ENCODE measurements at places on chromosomes 4 and X. TPM values are rescaled to one million over a fixed set of nuclear protein-coding genes. Genes with fewer than 3 reads are reported as not detected.
A peak's percentile ranks its signal among the peaks of the same experiment; 100 is the strongest.

GRCh38 chr4:85565761-85566480, 91.0 kb downstream of the ARHGAP24 start:
- H3K27me3 ChIP-seq, result no peaks in the 10 kb centered on the region
- no peak for DNase-seq
- H3K27ac ChIP-seq, result no peak overlapping the region

DNA sequence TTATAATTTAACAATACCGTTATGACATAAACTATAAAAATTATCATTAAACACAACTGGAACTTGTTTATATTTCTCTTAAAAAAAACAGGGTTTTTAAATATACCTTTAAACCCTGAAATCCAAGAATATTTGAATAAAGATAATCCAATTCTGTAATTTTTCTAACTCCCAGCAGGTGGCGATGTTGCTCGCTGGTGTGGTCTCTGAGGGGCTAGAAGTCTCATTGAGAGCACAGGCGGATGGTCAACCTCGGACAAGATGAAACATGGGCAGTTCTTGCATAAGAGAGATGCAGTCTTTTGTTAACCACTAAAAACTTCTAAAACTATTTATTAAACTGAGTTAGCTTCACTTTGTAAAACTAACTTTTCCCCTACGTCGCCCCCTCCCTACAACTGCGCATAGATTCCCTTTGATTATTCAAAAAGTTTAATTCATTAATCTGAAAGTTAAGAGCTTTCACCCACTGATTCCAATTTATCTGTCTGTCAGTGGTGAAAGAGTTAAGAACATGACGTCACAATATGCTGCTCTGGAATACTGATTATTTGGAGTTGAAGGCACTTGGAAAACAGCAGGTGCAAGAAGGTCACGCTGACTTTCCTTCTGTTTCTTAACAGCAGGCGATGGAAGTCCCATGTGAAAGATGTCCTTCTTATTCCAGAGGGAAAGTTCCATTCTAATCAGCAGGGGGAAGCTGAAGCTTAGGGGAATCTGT, 29.5 kb downstream of the DMP1 start:
- H3K27ac ChIP-seq, result no peak overlapping the region
- H3K4me1 ChIP-seq, result no peaks in the 10 kb centered on the region
- DNase-seq, result peak; percentile 59
- no peaks in the 10 kb centered on the region for H3K27me3 ChIP-seq
- no peaks in the 10 kb centered on the region for H3K36me3 ChIP-seq

Gene BEX1
- polyA plus RNA-seq, result 170 TPM

DNA sequence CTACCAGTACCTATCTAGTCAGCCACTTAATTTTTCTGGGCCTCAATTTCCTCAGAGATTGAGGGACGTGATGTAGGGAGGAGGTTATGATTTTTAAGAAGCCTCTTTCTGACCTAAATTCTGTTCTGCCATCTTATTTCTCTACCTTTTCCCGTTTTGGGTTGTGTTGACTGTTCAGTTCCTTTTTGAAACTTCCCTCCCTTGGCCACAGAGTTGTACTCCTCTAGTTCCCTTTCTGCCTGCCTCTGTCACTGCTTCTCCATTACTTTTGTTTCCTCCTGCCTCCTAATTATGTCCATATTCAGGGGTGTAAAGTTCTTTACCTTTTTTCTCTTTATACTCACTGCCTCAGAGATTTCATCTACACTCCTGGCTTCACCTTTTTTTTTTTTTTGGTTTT, 25.4 kb downstream of the CLCN5 start:
- no peak overlapping the region for H3K4me3 ChIP-seq
- H3K27ac ChIP-seq, result no peak overlapping the region
- DNase-seq, result no peak
- H3K36me3 ChIP-seq, result no peaks in the 10 kb centered on the region
- H3K4me1 ChIP-seq, result peaks cover 3% of the 10 kb centered on the region

All from SK-N-SH (cell line).